Activated CD8-positive, alpha-beta memory T cell treated with anti-CD3 and anti-CD28 coated beads, Interleukin-2, amount 10 ng/mL, durations not matched to agents 7 days and 5 days (primary cell): ENCODE measurements at places on chromosomes 5 and 9. TPM values are rescaled to one million over a fixed set of nuclear protein-coding genes. Genes with fewer than 3 reads are reported as not detected.

The CCL28 gene
- 10.0 TPM for total RNA-seq

The PCDHA6 gene
- total RNA-seq, result not detected

The PDZD2 gene
- not detected for total RNA-seq

The PCDHGB7 gene
- not detected for total RNA-seq

DNA sequence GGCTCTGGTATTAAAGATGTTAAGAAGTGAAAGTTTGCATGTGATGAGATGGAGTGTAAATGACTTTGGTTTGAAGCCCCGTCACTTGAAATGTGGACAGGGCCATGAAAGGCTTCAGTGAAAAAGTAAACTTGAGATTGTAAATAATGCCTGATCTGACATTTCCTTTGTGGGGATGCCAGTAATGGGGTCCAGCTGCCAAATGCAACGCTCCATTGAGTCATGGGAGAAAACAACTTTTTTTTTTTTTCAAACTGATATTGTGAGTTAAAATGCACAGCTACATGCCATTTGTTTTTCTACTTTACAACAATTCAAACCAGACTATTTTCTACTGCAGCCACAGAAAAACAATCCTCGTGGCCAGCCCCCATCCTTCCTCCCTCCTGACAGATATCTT, 327.0 kb upstream of the TNC start:
- H3K27me3 ChIP-seq, result peaks cover 2% of the 10 kb centered on the region
- H3K4me1 ChIP-seq, result no peaks in the 10 kb centered on the region
- no peak for DNase-seq
- H3K4me3 ChIP-seq, result no peak overlapping the region
- H3K27ac ChIP-seq, result no peak overlapping the region
